ENCODE measurements at places on chromosomes 5 and 9. TPM values are rescaled to one million over a fixed set of nuclear protein-coding genes. Genes with fewer than 3 reads are reported as not detected.

GRCh38 chr9:33106827-33107621, 30.6 kb upstream of the SMU1 start:
- peak; percentile 86 for DNase-seq

DNA sequence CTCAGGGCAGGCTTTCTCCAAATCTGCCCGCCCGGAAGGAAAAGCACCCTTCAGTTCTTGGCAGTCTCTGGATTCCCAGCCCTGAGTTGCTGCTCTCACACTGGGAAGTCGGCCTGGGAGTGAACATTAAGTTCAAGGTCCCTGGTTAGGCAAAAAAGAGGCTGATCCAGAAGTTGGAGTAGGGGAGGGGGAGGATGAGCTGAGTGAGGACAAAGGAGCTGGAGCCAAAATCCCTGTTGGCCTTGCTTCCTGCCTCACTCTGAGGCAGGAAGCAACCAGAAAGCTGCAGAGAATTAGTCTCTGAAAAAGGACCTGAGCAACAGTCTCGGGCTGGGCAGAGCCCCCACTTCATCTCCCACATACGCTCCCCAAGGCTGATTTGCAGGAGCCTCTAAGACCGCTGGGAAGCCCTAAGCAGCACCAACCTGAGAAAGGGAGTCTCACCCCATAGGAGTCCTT, 15.0 kb upstream of the RPS14 start:
- DNase-seq, result peak; percentile 90

- DNase-seq, result no peak
These were observed 14.7 kb upstream of the CETN3 start for GRCh38 chr5:90424245-90424644.

DNA sequence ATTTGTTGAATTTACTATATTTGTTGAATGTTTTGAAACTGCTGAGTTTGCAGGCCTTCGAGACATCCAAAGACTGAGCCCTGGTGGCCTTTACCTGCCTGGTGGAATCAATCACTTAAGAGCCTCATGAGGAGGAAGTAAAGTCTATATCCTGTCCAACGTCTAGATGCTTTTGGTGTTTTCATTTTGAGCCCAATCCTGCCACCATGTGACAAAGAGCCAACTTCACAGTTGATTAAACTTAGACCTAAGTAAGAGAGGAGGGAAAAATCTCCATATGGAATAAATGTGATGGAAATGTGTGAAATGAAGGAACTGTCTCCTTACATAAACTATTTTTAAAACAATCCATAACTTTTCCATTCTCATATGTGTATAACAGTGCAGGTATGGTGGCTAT, 220.1 kb downstream of the PRR16 start:
- peak; percentile 5 for DNase-seq

- peak; percentile 45 for DNase-seq
These were observed 540.9 kb upstream of the SGCD start for GRCh38 chr5:155786108-155786507.

GRCh38 chr9:132401824-132402223, 4.8 kb downstream of the TTF1 start:
- no peak for DNase-seq

- DNase-seq, result no peak
These were observed 1339.7 kb upstream of the CDH6 start for GRCh38 chr5:29853711-29854220.

The MARCOL gene
- not detected for total RNA-seq

The NEUROG1 gene
- not detected for total RNA-seq
